ENCODE measurements at places on chromosomes 2 and 18. TPM values are rescaled to one million over a fixed set of nuclear protein-coding genes. Genes with fewer than 3 reads are reported as not detected.

- no peak for DNase-seq
- no peak overlapping the region for H3K4me3 ChIP-seq
- no peaks in the 10 kb centered on the region for H3K27me3 ChIP-seq
- H3K36me3 ChIP-seq = no peaks in the 10 kb centered on the region
- no peak overlapping the region for H3K27ac ChIP-seq
Observed at GRCh38 chr2:180907731-180908130, 72.7 kb upstream of the UBE2E3 start.

- H3K36me3 ChIP-seq = no peaks in the 10 kb centered on the region
- no peak overlapping the region for H3K4me3 ChIP-seq
- DNase-seq = no peak
- no peak overlapping the region for H3K27ac ChIP-seq
Observed at GRCh38 chr2:172761306-172761705, 25.7 kb downstream of the RAPGEF4 start.

DNA sequence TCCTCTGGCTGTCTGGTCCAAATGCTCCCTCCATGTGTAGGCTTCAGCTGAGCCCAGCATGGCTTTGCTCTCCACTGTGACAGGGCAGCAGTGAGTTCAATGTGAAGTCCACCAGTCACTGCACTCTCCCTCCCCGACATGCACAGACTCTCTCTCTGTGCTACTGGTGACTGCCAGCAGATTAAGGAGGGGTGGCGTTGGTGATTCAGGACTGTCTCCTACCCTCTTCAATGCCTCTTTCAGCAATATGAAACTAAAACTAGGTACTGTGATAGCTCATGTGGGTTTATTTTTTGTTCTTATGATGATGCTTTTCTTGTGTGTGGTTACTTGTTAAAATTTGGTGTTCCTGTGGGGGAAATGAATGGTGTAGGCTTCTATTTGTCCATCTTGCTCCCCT lies 201.0 kb upstream of the RBMS1 start:
- no peak overlapping the region for H3K4me3 ChIP-seq
- DNase-seq = no peak
- no peaks in the 10 kb centered on the region for H3K4me1 ChIP-seq
- no peak overlapping the region for H3K27ac ChIP-seq
- H3K36me3 ChIP-seq = no peaks in the 10 kb centered on the region
- H3K27me3 ChIP-seq = no peaks in the 10 kb centered on the region

GRCh38 chr2:232575404-232575746 lies 24.9 kb downstream of the EIF4E2 start:
- H3K36me3 ChIP-seq = no peaks in the 10 kb centered on the region
- no peak overlapping the region for H3K4me3 ChIP-seq
- no peaks in the 10 kb centered on the region for H3K27me3 ChIP-seq

DNA sequence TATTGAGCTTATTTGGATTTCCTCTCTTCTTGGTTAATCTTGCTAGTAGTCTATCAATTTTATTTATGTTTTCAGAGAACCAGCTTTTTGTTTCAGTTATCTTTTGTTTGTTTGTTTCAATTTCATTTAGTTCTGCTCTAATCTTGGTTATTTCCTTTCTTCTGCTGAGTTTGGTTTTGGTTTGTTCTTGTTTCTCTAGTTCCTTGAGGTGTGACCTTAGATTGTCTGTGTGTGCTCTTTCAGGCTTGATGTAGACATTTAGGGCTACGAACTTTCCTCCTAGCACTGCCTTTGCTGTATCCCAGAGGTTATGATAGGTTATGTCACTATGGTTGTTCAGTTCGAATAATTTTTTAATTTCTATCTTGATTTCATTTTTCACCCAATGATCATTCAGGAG lies 141.6 kb downstream of the ZNF236 start:
- H3K27ac ChIP-seq = no peak overlapping the region
- H3K27me3 ChIP-seq = no peaks in the 10 kb centered on the region
- peaks cover 20% of the 10 kb centered on the region for H3K4me1 ChIP-seq
- DNase-seq = no peak

GRCh38 chr2:240626531-240627300 lies 1.4 kb downstream of the GPR35 start:
- H3K36me3 ChIP-seq = no peaks in the 10 kb centered on the region
- no peaks in the 10 kb centered on the region for H3K27me3 ChIP-seq
- no peak overlapping the region for H3K4me3 ChIP-seq
- DNase-seq = no peak

The CFAP65 gene
- 0.78 TPM for total RNA-seq

- no peak overlapping the region for H3K27ac ChIP-seq
- H3K36me3 ChIP-seq = no peaks in the 10 kb centered on the region
- no peak overlapping the region for H3K4me3 ChIP-seq
- no peaks in the 10 kb centered on the region for H3K27me3 ChIP-seq
- DNase-seq = no peak
- H3K4me1 ChIP-seq = no peaks in the 10 kb centered on the region
Observed at GRCh38 chr2:23241121-23241520, 143.9 kb upstream of the KLHL29 start.

DNA sequence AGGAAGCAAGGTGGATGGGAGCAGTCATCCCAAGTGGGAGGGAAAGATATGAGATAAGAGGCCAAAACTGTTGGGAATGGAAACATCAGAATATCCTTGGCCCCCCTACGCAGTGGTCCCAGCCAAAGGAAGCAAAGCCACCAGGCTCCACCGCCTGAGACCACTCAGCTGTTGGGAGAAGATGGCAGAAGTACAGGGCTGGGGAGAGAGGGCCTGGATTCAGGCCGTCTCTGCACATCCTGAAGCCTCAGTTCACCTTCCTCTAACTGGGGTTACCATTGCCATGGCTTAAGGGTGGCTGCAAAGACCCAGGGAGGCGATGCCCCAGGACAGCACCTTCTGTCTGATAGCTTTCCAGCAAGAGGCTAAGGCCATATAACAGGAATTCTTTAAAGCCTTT lies 193.8 kb downstream of the MGAT5 start:
- no peaks in the 10 kb centered on the region for H3K4me1 ChIP-seq
- no peaks in the 10 kb centered on the region for H3K36me3 ChIP-seq
- no peak overlapping the region for H3K27ac ChIP-seq
- no peak for DNase-seq

GRCh38 chr2:230413479-230413878 lies 2.5 kb upstream of the SP100 start:
- no peaks in the 10 kb centered on the region for H3K27me3 ChIP-seq
- H3K4me1 ChIP-seq = peaks cover 15% of the 10 kb centered on the region
- H3K4me3 ChIP-seq = no peak overlapping the region
- DNase-seq = no peak
- no peaks in the 10 kb centered on the region for H3K36me3 ChIP-seq

DNA sequence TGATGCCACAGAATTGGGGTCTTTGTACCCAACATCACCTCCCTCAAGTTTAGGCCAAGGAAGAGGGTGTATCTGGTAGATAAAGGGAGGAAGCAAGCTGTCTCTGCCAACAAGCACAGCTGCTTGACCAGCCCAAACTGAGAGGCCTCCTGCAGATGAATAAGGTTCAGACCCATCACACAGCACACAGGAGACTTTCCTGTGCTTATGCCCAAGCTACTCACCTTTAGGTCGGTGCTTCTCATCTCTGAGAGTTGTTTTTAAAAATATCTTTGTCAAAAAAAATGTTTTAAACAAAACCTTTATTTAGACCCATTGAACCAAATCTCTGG lies 24.7 kb upstream of the SP3 start:
- no peaks in the 10 kb centered on the region for H3K36me3 ChIP-seq
- peaks cover 37% of the 10 kb centered on the region for H3K4me1 ChIP-seq
- H3K4me3 ChIP-seq = no peak overlapping the region

DNA sequence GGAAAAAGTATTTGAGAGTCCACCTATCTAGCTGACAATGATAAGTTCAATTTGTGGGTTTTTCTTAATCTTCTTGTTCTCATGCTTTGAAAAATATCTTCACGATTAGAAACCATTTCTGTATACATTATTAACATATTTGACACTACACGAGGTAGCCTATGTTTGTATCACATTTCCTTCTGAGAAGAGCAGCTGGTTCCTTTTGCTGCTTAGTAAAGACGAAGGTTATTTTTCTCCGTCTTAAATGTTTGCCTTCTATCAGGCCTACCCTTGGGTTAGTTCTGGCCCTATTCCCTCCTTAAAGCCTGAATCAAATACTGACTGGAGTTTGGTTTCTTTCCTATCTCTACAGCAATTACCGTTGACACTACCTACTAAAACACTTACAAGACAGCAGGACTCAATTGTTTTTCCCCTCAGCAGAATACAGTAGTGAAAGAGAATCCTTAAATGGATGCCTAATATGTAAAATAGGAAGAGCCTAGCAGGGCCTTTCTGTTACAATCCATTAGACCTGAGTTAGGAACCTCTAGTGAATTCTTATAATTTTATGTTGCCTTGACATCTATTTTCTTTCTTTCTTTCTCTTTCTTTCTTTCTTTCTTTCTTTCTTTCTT lies 790.4 kb downstream of the EPHA4 start:
- H3K27ac ChIP-seq = no peak overlapping the region
- H3K27me3 ChIP-seq = no peaks in the 10 kb centered on the region
- no peak overlapping the region for H3K4me3 ChIP-seq

DNA sequence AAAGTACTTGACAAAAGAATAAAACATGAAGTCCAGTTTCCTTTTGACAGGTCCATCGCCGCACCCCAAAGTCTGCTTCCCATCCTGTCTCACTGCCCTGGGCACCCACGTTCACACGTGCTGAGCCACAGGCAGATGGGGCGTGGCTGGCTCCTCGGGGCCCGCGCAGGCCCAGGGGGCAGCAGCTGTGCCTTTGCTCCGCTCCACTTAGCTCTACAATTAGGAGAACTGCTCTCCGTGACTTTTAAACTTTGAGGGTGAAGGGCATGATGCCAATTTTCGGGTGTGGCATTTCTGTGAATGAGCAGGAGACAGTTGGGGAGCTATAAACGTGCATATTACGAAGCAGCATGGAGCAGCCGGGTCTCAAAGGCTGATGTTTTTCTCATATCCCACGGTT lies 152.4 kb downstream of the TDRD15 start:
- no peak overlapping the region for H3K27ac ChIP-seq
- H3K4me1 ChIP-seq = no peaks in the 10 kb centered on the region
- no peaks in the 10 kb centered on the region for H3K27me3 ChIP-seq
- no peaks in the 10 kb centered on the region for H3K36me3 ChIP-seq

DNA sequence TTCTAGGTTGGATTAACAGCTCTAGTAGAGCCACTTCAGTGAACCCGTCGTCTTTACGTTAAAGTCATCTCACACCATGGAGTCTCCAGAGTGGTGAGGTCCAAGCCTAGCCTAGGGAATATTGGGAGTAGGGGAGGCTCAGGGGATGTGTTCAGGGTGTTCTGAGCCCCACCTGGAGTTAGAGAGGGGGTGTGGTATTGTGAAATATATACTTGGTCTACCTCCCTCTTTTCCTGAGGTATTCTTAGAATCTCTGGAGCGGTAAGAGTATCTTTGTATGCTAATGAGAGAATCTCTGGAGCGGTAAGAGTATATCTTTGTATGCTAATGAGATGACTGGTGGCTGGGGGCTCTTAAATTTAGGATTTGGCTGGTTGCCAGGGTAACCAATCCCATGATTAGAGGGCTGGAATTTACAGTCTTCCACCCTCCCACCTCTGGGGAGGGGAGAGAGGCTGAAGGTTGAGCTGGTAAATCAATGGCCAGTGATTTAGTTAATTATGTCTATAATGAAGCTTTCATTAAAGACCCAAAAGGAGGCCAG lies 69.5 kb downstream of the INPP4A start:
- no peak overlapping the region for H3K4me3 ChIP-seq
- peaks cover 15% of the 10 kb centered on the region for H3K4me1 ChIP-seq
- H3K27me3 ChIP-seq = no peaks in the 10 kb centered on the region
- H3K36me3 ChIP-seq = no peaks in the 10 kb centered on the region
- no peak for DNase-seq

The RTP5 gene
- total RNA-seq = not detected

The CYS1 gene
- 3.9 TPM for total RNA-seq

- no peak overlapping the region for H3K4me3 ChIP-seq
- no peak for DNase-seq
- peaks cover 13% of the 10 kb centered on the region for H3K4me1 ChIP-seq
- H3K27me3 ChIP-seq = no peaks in the 10 kb centered on the region
- no peaks in the 10 kb centered on the region for H3K36me3 ChIP-seq
Observed at GRCh38 chr2:8472545-8473323, 209.1 kb upstream of the ID2 start.

- no peaks in the 10 kb centered on the region for H3K36me3 ChIP-seq
- no peak for DNase-seq
- H3K27ac ChIP-seq = no peak overlapping the region
- no peaks in the 10 kb centered on the region for H3K27me3 ChIP-seq
- H3K4me3 ChIP-seq = no peak overlapping the region
- H3K4me1 ChIP-seq = no peaks in the 10 kb centered on the region
Observed at GRCh38 chr18:67730886-67731285, 214.4 kb upstream of the DSEL start.

GRCh38 chr2:42918041-42918440 lies 125.7 kb upstream of the HAAO start:
- peak overlapping the region; percentile 1 for H3K27ac ChIP-seq
- H3K27me3 ChIP-seq = no peaks in the 10 kb centered on the region

- DNase-seq = no peak
- peaks cover 5% of the 10 kb centered on the region for H3K36me3 ChIP-seq
- no peaks in the 10 kb centered on the region for H3K27me3 ChIP-seq
Observed at GRCh38 chr2:86218124-86218523, 18.9 kb downstream of the MRPL35 start.

- no peaks in the 10 kb centered on the region for H3K36me3 ChIP-seq
- peaks cover 15% of the 10 kb centered on the region for H3K4me1 ChIP-seq
- H3K27ac ChIP-seq = peak overlapping the region; percentile 37
- no peaks in the 10 kb centered on the region for H3K27me3 ChIP-seq
- H3K4me3 ChIP-seq = no peak overlapping the region
Observed at GRCh38 chr2:223724861-223725260, 112.5 kb downstream of the AP1S3 start.

DNA sequence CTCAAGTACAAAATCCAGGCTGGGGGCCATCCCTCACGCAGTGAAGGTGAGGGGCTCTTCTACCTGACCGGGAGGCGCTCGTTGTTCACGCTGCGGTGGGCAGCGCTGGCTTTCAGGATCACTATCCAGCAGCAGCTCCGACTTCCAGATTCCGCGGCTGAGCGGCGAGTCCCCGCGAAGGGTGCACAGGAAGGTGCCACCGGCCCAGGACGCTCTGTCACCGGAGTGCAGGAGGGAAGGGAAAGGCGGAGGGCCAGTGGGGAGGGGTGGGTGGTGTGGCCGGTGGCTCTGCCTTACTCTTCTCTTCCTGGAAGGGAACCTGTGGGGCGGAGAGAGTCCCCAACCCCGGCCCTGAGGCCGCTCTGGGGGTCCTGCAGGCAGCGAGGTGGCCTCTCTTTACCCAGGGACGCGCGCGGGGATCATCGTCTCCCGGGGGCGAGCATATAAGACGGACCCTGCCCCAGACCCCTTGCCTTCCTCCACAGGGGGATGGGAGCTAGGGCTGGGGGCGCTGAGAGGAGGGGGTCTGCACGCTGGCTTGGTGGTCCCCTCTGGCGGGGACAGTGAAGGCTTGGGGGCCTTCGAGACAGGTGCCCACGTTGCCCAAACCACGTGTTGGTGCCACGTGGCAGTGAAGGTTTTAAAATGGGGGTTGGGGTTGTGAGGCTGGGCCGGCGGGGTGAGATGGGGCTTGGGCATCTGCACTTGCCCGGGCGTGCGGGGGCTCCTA lies 26.9 kb upstream of the HS6ST1 start:
- no peaks in the 10 kb centered on the region for H3K36me3 ChIP-seq
- no peak for DNase-seq
- H3K27me3 ChIP-seq = no peaks in the 10 kb centered on the region
- H3K27ac ChIP-seq = no peak overlapping the region
- H3K4me1 ChIP-seq = peaks cover 21% of the 10 kb centered on the region
- H3K4me3 ChIP-seq = no peak overlapping the region
